Mucosa of gallbladder (tissue), 1 donor: ENCODE measurements at places on chromosomes 2 and 18. TPM values are rescaled to one million over a fixed set of nuclear protein-coding genes. Genes with fewer than 3 reads are reported as not detected.

- no peak for DNase-seq
These were observed 60.6 kb downstream of the CTIF start for GRCh38 chr18:48599391-48599790.

The SP5 gene
- total RNA-seq, result 1.8 TPM

DNA sequence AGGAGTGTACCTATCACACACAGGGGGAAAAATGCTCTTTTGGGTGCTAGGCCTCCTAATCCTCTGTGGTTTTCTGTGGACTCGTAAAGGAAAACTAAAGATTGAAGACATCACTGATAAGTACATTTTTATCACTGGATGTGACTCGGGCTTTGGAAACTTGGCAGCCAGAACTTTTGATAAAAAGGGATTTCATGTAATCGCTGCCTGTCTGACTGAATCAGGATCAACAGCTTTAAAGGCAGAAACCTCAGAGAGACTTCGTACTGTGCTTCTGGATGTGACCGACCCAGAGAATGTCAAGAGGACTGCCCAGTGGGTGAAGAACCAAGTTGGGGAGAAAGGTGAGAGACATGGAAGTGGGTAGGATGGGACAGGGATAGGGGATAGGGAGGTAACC lies 12.2 kb downstream of the DHRS9 start:
- no peak for DNase-seq

The MARCHF4 gene
- 0.09 TPM for total RNA-seq

DNA sequence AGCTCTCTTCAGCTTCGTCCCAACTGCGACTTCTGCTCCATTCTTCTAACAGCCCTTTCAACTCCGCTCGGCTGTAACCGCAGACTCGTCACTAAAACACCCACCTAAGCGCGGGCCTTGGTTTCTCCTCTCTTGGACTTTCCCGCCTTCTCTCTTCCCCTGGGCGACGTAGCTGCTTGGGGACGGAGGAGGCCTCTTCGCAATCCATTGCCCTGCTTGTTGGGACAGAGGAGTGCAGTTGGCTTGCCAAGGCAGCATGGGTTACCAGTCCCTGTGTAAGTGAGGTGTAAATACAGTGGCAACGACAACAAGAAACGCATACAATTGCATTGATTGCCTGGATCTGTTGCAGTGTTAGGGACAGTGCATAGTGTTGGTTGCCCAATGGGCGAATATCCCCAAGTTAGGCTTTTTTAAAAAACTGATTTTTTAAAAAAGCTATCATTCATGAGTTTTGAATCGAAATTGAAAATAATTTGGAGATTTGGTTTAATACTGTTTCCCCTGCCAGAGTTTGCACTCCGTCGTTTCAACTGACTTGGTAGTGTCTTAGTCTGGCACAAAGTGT lies 484 bp upstream of the DARS1 start:
- DNase-seq, result no peak

DNA sequence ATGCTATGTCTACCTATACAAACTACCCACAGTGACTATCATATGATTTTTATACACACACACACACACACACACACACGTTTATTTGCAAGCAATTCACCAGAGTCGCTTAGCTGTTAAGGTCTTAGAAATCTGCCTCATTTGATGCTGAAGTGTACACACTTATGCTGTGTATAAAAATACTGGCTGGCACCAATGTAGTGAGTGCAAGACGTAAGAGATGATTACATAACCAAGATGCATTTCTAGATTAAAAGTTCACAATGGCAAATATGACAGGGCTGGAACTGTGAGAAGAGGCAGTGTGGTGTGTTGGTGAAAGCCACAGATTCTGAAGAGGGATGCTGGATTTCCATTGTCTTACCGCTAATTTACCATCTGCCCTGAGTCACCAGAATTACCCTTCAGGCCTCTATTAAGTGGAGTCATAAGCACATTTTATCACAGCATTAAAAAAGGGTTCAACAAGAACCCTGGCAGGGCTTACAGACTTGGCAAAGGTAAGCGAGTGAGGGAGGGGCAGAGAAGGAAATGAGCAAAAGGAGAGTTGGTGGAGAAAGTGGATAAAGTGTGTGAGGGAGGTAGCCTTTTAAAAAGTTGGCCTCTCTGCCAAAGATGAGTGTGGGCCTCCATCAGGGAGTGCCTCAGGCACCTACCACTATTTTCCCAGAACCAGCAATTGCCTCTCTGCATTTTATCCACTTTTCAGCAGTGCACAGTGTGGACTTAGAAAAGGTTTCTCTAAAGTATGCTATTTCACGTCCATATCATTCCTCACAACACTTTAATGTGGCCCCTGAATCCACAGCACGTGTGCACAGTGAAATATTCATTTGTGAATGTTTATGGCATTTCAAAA lies 21.5 kb downstream of the MEIS1 start:
- DNase-seq, result no peak

The DSEL gene
- 12.7 TPM for total RNA-seq

GRCh38 chr18:79987566-79987965 lies 797 bp downstream of the TXNL4A start:
- DNase-seq, result no peak

- no peak for DNase-seq
These were observed 146.3 kb downstream of the ATL2 start for GRCh38 chr2:38230756-38231155.

GRCh38 chr2:144163592-144163991 lies 356.3 kb downstream of the ZEB2 start:
- DNase-seq, result no peak

DNA sequence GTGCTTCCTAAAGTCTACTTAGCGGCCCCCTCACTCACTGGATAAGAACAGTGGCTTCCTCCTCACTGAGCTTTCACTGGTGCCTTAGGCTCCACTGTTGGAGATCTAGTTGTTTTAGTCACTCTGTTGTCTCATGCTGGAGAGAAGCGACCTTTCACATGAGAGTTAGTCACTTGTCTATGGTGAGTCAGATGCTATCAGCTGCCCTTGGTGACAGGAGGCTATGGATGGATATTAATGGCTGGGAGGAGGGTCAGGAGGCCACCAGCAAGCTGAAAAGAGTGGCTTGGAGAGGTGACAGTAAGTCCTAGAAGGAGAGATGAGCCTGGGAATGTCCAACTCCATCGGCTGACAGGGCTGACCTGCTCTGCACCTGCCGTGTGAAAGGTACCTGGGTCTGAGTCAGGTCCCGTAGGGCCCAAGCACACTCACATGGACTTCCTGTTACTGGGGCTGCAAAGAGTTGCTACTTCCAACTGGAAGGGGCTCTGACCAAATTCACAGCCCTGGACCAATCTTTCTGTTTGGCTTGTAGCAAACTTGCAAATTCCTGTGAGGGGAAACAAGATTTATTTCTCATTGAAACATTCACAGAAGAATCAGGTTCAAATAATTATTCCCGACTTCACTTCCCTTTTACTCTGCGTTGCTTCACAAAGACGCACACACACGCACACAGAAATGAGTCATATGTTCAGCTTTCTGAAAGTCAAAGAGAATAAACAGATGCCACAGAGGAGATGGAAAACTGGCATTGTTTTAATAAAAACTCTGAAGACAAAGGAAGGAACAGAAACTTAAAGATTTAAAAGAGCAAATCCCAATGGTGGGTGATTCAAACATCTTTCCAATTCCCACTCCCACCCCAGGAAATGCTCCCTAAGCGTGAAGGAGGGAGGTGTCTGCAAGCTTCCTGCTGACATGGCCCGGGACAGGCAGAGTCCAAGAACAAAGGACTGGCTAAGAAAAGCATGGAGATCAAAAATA lies 203.5 kb upstream of the TWIST2 start:
- no peak for DNase-seq

The MGAT4A gene
- 34.4 TPM for total RNA-seq

GRCh38 chr2:147311058-147311430 lies 533.8 kb upstream of the ACVR2A start:
- DNase-seq, result no peak

GRCh38 chr2:51293566-51294200 lies 261.8 kb upstream of the NRXN1 start:
- no peak for DNase-seq

- DNase-seq, result no peak
These were observed 143.9 kb downstream of the ZBTB7C start for GRCh38 chr18:48265328-48265727.

GRCh38 chr2:16179701-16180416 lies 239.5 kb downstream of the MYCN start:
- DNase-seq, result no peak

The SDC1 gene
- total RNA-seq, result 1,059 TPM

DNA sequence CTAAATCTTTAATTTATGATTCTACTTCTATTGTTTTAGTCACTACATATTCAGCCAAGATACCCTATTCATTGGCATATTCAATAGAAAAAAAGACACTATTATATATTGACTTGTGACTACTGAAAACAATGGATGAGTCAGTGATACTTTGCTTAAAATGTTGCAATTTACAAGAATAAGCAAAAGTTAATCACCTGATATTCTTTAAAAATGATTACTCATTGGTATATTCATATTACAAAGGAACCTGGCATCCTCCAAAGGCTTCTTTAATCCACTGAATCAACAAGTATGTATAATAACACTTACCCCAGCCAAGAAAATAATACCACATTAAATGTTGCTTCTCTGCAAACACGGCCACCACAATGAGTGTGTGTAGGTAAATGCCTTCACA lies 87.8 kb downstream of the CALCRL start:
- no peak for DNase-seq

- no peak for DNase-seq
These were observed 83.9 kb downstream of the PDK1 start for GRCh38 chr2:172639823-172640222.

The GNAL gene
- total RNA-seq, result 3.9 TPM

GRCh38 chr2:222196159-222196558 lies 102.6 kb downstream of the PAX3 start:
- no peak for DNase-seq

DNA sequence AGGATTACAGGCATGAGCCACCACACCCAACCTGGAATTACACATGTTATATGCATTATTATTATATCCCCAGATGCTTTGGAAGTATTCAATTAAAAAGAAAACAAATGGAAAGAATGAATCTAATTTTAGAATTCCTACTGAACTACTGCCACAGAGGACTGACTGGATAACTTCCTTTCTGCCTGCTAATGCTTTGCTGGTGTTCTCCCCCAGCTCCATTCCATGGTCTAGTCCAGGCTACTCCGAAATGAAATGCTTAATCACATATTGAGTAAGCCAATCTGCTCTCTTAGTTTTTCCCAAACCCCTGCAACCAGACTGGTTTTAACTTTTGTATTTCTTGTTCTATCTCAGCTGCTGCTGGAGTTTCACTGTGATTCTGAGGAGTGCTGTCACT lies 519.1 kb downstream of the SOX11 start:
- DNase-seq, result no peak

The SLC35G4 gene
- not detected for total RNA-seq

The SLC38A11 gene
- total RNA-seq, result 63.3 TPM

The UGP2 gene
- total RNA-seq, result 129 TPM

The TSGA10 gene
- 9.3 TPM for total RNA-seq

GRCh38 chr2:41498781-41499180 lies 549.0 kb upstream of the PKDCC start:
- no peak for DNase-seq

- no peak for DNase-seq
These were observed 15.4 kb upstream of the FARP2 start for GRCh38 chr2:241340631-241341163.

DNA sequence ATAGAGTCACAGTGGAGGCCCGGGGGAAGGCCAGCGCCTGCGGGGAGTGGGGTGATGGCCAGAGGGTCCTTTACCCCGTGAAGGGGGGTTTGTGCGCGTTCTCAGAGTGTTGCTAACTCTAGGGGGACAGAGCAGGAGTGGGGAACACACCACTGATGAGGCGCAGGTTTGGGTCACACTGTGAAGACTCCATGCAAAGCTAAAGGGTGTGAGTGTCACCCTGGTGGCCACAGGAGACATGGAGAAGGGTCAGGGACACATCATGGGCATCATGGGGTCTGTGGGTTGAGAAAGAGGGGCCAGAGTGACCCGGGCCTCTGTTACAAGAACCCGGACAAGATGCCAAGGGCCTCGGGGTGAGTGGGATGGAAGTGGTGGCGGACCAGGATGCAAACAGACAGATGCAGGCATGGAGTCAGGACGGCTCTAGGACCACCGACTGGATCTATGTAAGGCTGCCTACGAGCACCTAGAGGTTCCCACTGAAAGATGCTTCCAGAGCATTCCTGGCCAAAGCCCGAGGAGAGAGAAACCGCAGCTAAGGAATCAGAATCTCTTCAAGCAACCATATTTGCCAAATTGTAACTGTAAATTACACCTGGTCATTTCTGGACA lies 84.3 kb downstream of the PXDN start:
- DNase-seq, result no peak

DNA sequence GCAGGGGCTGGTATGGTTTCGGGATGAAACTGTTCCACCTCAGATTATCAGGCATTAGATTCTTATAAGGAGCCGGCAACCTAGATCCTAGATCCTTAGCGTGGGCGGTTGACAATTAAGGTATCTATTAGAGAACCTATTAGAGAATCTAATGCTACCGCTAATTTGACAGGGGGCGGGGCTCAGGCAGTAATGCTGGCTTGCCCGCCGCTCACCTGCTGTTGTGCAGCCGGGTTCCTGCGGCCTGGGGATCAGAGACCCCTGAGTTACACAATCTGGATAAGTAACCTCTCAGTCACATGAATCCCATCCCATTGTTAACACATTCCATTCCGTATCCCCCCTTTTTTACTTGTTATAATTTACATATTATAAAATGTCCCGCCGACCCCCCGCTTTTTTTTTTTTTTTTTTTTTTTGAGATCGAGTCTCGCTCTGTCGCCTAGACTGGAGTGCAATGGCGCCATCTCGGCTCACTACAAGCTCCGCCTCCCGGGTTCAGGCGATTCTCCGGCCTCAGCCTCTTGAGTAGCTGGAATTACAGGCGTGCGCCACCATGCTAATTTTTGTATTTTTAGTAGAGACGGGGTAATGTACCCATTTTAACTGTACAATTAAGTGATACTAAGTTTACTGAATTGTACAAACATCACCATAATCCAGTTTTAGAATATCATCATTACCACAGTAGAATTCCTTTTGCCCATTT lies 42.0 kb upstream of the GPD2 start:
- DNase-seq, result no peak

- DNase-seq, result no peak
These were observed 93.7 kb downstream of the MIB1 start for GRCh38 chr18:21834299-21834660.
